ENCODE measurements at places on chromosomes 6 and 20.

GRCh38 chr20:50762045-50762422 lies 30.7 kb downstream of the PARD6B start:
- DNase-seq, result no peak

- no peak for DNase-seq
These were observed 5.6 kb upstream of the CHD6 start for GRCh38 chr20:41623625-41624375.

- no peak for DNase-seq
These were observed 38.2 kb upstream of the NKX2-4 start for GRCh38 chr20:21435576-21435975.

GRCh38 chr6:52106994-52107393 lies 19.6 kb upstream of the PKHD1 start:
- no peak for DNase-seq

- DNase-seq, result no peak
These were observed 21.6 kb upstream of the MAFB start for GRCh38 chr20:40710603-40711002.

- no peak for DNase-seq
These were observed 57.2 kb downstream of the SHLD1 start for GRCh38 chr20:5807431-5807830.

DNA sequence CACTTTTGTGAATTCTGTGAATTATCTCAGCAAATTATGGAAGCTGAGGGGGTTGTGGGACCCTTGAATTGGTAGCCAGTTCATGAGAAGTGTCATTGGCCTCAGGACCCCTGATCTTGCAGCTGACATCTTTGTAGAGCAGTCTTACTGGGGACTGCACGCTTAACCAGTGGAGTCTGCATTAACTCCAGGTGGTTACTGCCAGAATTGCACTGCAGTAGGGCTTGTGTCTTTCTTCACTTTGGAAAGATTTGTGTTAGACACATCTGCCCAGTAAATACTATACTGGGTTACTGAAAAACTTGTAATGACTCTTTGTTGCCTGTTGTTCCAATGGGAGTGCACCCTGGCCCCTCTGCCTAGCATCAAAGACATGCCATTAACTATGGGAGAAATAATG lies 21.2 kb upstream of the CDKN1A start:
- DNase-seq, result no peak

- DNase-seq, result no peak
These were observed 32.3 kb downstream of the UST start for GRCh38 chr6:148779142-148779562.

- DNase-seq, result no peak
These were observed 189.2 kb downstream of the ADGB start for GRCh38 chr6:146787876-146788508.
